ENCODE measurements at places on chromosomes 2 and 18.

DNA sequence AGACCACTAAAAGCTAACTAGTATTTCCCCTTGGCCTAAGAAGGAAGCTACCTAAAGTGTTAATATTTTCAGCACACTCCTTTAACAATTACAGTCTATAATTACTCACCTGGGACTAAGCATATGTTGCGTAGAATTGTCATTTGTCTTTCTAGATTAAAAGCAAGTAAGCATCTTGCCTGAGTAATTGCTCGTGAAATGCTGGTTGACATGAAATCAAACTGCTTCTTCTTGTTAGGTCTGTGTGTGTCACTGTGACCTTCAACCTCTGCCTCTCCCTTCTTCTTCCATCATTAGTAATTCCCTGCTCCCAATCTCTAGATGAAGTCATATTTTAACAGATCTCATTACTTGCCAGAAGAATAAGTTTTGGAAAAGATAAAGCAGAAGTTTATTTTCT lies 212.2 kb downstream of the XIRP2 start:
- no peak for DNase-seq

DNA sequence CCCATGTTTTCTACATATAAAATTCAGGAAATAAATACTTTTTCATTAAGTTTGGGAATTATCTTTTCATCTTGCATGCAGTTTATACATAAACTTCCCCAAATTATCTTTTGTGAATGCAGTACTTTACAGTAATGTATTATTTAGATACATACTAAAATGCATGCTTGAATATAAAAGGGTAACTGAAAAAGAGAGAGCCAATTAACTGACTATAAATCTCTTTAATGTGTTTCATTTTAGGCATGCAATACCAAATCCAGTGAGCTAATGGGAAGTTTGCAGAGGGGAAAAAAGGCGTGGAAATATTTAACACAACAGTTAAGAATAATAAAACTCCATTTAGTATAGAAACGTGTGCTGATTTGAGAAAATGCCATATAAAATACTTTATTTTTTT lies 39.2 kb downstream of the COL4A4 start:
- no peak for DNase-seq

GRCh38 chr2:227634201-227634600 lies 16.9 kb downstream of the SCYGR4 start:
- DNase-seq = no peak

GRCh38 chr2:192150166-192150565 lies 44.6 kb downstream of the TMEFF2 start:
- no peak for DNase-seq

DNA sequence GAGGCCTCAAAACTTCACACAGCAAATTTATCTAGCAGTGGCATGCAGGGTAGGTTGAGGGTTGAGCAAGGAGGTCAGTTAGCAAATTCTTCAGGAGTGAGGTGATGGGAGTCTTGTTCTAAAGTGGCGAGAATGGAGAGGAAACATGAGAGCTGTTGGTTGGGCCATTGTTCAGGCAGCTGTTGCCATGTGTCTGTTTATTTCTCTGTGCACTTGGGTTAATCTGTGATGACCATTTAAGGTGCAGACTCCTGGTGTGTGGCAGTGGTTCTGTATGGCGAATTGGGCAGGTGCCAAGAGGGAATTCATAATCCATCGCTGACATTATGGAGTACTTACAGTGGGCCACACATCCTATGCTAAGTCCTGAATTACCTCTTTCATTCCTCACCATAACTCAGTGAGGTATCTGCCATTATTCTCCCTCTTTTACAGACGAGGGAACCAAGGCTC lies 30.4 kb downstream of the TMEM178A start:
- DNase-seq = no peak

GRCh38 chr2:28082131-28082530 lies 191.6 kb downstream of the BABAM2 start:
- no peak for DNase-seq

DNA sequence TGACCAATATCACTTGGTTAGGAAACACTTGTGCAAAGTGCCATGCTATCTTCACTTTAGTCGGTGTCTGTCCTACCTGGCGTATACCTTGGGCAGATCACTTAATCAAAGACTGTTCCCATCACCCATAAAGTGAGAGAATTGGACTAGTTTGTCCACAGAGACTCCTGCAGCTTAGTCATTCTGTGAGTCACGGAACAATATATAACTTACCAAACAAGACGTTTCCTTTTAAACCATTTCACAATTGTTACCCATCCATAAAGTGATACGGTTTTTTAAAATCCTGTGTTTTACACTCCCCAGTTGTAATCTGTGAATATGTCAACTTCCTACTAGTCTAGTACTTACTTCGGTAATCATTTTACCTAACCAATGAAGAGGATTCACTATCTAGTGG lies 499.3 kb upstream of the SMIM21 start:
- no peak for DNase-seq

- no peak for DNase-seq
These were observed 45.9 kb downstream of the ST6GAL2 start for GRCh38 chr2:106839849-106840595.

GRCh38 chr2:183148955-183149354 lies 24.7 kb downstream of the NUP35 start:
- DNase-seq = no peak

DNA sequence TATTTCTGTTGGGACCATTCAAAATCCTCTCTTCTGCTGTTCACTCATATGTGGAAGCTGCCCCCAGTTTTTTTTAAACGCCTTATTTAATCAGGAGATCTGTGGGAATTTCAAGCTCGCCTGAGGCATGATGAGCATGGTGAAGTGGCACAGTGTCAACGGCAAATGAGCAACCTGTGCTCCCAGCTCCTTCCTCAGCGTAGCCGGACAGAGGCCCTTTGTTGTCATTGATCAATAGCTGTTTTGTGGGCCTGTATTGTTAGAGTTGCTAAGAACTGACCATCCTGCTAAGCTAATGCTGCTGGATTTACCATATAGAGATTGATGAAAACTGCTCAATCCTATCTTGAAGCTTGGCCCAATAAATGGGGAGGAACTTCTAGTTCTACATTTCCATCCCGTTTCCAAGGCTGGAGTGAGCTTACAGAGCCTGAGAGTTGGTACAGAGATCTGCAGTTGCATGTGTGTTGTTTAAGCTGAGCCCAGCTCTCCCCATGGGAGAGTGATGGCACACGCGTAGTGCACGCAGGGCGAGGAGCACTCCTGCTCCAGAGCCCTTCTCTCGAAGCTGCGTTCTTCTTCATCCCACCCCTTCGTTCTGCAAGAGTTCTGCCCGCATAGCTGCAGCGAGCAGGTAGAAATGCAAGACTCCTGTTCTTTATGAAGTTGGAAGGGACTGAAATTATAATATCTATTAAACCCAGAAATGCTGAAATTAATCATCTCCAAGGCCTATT lies 108.8 kb downstream of the RTN4 start:
- no peak for DNase-seq

GRCh38 chr2:48162742-48163141 lies 256.4 kb upstream of the FBXO11 start:
- DNase-seq = no peak

DNA sequence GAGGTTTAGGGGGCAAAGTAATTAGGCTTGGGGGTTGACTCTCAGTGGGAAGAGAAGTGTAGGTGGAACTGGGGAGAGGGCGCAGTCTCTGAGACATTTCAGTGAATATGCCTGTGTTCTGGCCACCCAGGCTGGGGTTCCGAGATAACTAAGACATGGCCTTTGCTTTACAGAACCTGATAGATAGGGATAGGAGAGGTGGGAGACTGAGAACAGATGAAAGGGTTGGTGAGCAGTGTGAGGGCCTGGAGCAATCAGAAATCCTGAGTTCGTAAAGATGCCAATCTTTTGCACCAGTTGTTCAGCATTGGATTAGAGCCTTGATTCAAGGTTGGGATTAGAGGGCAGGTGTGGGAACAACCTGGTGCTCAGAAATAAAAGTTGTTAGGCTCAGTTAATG lies 15.6 kb downstream of the PARD3B start:
- DNase-seq = no peak

DNA sequence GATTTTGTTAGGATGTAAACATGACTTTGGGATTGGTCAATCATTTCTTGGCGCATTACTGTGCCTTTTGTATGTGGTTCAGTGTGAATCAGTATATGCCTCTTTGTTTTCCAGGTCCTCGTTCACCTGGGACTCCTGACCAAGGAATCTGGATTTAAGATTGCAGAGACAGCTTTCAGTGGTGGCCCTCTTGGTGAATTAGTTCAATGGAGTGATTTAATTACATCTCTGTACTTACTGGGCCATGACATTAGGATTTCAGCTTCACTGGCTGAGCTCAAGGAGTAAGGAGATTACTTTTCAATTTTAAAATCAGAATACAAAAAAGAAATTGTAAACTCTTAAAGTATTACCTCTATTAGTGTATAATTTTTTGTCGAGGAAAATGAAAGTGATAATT lies 87.6 kb downstream of the MGAT5 start:
- no peak for DNase-seq

DNA sequence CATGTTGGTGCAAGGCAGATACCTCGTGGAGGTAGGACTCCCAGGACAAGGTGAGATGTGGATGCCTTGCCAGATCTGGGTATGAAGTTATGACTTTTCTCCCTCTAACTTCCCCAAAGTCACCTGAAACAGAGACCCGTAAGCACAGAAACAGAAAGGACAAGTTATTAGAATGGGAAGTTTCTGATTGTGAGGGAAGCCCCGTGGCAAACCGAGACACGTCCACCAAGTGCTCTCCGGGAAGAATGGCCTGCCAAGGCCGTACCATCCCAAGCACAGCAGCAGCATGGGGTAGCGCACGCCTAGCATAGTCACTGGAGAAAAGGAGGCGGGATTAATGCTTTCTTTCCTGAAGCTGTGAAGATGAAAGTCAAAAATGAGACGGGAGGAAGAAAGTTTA lies 110.6 kb downstream of the ZNF532 start:
- no peak for DNase-seq

- no peak for DNase-seq
These were observed 259.8 kb downstream of the LOXHD1 start for GRCh38 chr18:46397174-46397573.

- no peak for DNase-seq
These were observed 47.5 kb downstream of the ANO7 start for GRCh38 chr2:241235859-241236593.

DNA sequence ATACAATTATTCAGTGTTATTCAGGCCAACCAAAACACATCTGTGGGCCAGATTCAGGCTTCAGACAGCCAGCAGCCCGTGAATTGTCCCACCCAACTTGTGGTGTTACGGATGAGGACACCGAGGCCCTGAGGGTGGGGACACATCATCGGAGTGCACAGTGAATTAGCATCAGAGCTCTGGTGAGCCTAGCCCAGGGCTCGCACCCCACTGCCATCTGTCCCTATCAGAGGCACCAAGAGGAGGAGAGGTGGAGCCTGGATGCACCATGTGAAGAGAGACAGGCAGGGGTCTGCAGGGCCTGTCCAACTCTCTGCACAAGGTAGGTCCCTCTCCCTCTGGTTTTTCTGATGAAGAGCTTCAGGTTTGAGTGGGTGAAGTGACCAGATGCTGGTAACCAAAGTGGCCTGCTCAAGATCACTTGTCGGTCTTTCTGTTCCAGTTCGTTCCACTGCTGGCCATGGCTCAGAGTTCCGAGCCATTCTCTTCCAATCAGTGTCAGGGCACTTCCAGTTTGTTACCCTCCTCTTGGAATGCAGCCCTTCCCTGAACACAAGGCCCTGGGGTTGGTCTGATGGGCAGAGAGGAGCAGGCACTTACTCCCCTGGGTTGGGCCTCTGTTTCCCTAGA lies 14.8 kb upstream of the GLI2 start:
- DNase-seq = no peak

DNA sequence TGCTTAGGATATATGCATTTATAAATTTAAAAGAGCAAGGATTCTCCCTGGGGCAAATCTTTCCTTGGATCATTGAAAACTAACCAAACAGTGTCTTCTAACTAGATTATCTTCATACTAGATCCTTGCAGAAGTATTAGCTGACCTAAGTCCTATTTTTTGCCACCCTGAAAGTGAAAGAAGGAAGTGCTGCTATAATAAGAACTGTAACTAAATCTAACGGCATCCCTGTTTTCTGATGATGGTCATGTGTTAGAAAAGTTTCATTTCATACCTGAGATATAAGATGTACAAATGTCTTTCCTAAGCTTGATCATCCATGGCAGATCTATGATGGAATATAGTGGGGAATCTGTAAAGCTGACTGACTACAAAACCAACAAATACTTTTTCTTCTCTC lies 102.7 kb downstream of the MAP2 start:
- no peak for DNase-seq

GRCh38 chr2:153499439-153499838 lies 20.9 kb upstream of the RPRM start:
- no peak for DNase-seq

DNA sequence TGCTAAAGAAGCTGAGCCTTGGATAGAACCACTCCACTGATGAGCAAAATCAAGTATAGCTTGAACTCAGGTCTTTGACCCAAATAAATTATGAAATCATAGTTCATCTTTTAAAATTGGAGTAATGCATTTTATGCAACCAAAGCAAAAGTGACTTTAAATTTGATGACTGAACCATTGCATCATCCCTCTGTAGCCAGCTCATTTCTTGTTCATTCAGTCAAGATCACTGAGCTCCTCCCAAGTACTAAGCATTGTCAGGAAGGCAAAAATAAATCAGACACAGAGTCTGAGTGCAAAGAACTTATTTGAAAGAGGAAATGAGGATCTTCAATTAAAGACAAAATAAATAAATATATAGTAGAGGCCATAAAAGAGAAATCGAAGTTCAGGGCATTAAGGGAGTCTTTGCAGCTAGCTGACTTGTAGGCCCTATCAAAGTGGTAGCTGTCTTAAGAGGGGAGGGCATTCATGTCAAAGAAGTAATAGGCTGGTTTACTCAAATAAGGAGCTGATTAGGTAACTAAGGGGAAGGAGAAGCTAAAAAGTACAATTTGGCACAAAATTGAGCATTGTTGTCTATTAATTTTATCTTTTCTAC lies 411.8 kb downstream of the MTX2 start:
- no peak for DNase-seq

All from effector memory CD8-positive, alpha-beta T cell (primary cell).